Activated naive CD8-positive, alpha-beta T cell treated with anti-CD3 and anti-CD28 coated beads, Interleukin-2, amount 50 U/mL, for 24 hours (primary cell): ENCODE measurements at places on chromosomes 1 and 21.

GRCh38 chr21:44947111-44947929, 7.5 kb downstream of the SLX9 start:
- DNase-seq: no peak

DNA sequence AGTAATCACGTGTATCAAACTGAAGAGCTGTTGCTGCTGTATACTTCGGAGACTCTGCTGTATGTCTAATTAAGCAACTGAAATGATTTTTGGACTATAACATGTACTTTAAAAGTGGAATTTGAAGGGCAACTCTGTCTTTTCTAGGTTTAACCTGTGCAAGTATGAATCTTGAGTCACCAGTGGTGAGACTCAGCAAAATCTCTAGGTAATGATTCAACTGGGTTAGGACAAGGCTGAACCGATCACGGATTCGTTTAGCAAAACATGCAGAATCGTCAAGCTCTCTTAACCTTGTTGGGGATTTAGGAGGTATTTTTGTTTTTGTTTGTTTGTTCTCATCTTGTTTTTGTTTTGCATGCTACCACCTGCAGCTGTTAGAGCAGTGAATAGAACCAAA, 149.6 kb downstream of the CYYR1 start:
- no peak for DNase-seq

GRCh38 chr1:248923352-248924338, 17.6 kb downstream of the PGBD2 start:
- DNase-seq: no peak

DNA sequence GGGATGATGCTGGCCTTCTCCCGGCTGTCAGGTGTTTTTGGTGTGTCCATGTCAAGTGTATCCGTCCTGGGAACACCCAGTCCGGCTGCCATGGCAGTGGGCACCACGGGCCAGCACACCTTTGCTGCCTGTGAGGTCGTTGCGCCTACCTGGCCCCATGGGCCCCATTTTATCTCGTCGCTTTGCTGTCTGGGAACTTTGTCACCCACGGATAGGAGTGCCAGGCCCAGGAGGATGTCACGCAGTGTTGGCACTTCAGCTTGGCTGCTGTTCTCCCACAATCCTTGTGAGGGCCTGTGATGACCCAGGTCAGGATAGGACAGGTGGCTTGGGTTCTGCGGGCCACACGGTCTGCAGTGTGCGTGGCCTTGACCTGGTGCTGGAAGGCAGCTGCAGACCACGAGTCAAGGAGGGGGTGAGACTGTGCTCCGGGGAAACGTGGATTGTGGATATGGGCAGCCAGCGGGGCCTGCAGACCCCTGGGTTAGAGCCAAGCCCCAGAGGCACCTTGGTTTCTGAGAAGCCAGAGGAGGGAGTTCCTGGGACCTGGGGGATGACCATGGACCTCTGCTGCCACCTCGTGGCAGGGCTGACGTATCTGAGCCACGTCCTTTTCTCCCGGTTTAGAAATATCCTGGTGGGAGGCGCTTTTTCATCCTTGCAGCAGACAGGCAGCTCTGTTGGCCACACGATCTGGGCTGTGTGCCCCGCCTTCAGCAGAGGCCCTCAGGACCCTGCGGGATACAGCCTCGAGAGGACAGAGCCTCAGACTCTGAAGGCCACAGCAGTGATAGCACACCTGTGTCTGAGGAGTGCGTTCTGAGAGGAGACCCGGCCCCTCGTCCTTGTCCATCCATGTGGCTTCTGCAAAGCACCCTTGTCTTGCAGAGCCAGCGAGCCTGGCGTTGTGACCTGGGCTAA, 161.1 kb upstream of the COL6A1 start:
- DNase-seq: peak; percentile 82

- peak; percentile 19 for DNase-seq
Measured at GRCh38 chr1:69567652-69568420, at the start of gene LRRC7. Gene LRRC7 (plus strand): TSS chr1:69567922. CDS start chr1:69568640, 718 bp downstream.

GRCh38 chr21:40830836-40831235, 16.1 kb downstream of the DSCAM start:
- no peak for DNase-seq

GRCh38 chr1:87644579-87645190, 316.0 kb downstream of the LMO4 start:
- no peak for DNase-seq

DNA sequence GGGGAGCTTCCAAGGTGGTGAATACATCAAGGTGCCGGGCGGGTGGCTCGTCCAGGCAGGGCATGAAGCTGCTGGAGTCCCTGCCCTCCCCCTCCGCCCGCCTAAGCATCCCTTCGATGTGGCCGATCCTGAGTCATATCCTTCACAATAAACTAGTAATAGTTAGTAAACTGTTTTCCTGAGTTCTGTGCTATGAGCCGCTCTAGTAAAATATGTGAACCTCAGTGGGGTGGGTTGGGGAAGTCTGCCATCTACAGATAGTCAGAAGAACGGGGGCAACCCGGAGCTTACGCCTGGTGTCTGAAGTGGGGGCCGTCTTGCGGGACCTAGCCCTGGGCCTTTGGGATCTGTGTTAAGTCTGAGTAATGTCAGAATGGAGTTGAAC, 21.6 kb downstream of the C2CD2 start:
- DNase-seq: no peak
